ENCODE measurements at places on chromosomes 13 and 19.
A peak's percentile ranks its signal among the peaks of the same experiment; 100 is the strongest.

DNA sequence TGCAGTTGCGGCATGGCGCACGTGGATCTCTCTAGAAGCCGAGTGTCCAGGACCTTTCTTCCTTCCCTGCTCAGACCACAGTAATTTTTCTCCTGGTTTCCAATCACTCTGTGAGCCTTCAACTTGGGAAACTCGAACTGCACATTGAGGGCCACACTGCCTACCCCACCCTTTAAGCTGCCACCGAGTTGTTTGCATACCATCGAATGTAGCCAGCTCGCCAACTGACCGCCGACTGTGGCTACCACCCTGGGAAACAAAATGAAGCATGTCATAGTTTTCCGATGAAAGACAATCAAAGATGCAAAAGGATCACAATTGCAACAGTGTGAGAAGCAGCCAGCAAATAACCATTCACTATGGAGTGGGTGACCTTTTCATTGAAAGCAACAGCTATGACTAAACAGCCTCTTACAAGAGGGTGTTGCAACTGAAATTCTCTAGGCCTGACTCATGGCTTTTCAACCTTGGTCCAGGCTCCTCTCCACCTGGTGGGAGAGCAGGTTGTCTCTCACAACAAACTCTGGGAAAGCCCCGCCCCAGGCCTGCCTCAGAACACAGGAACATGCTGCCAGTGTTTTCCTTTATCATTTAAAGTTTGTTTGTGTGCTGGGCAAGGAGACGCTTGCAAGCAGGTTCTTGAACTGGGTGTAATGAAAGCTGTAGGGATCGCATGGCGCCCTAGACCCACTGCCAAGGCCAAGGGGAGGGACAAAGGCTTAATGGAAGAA lies 141.7 kb upstream of the SERP2 start:
- no peak for DNase-seq

DNA sequence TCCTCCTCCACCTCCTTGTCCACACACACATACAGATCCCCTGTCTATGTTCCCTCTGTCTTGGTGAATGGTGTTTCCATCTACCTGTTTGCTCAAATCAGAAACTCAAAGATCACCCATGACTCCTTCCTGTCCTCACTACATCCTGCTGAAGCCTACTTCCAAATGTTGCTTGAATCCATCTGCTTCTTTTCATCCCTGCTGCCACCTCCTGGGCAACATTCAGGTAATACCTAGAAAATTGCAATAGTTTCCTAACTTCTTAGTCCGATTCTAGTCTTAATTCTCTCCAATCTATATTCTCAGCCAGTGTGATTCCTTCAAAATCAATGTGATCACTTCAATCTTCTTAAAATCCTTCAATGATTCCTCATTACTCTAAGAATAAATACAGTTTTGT lies 155.5 kb upstream of the STARD13 start:
- DNase-seq, result peak; percentile 18

- no peak for DNase-seq
Measured at GRCh38 chr19:14565765-14566711, 5.8 kb downstream of the NDUFB7 start.

DNA sequence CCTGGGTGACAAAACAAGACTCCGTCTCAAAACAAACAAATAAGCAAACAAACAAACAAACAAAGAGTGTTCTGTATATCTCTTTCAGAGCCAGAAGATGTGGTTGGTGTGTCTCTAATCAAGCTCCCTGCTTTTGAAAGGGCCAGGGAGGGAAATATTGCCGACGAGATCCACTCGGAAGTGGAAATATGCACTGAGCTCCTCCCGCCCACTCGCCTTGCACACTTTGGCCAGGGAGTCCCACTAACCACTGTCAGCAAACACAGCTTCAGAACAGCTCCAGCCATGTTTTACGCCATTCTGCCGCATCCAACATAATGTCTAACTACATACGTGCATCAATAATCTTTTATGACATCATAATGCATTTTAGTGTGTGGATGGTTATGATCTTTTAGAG lies 155.5 kb upstream of the VSTM2B start:
- DNase-seq, result no peak

DNA sequence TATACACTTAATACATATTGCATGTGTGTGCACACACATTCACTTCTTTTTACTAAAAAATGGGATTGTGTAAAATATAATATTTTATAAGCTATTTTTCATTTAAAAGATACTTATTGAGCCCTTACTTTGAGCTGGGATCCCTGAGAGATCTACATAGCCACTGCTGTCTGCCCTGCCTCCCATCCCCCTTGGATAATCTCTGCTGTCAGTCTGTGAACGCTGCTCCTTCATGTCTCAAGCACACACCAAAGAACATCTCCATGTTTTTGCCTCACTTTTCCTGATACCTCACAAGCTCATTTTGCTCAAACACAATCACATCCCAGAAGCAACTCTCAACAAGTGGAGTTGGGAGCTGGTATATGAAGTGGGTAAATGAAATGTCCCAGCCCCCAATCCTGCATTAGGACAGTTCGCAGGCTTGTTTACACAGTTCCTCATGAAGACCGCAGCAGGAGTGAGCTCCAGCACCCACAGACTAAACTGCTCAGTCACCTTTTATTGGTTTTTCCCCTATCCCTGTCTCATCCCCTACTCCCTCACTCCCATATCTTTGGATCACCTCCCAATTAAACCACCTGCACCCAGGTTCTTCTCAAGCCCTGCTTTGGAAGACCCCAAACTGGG lies 108.3 kb upstream of the FRY start:
- DNase-seq, result no peak

GRCh38 chr19:49877879-49878743 lies 609 bp downstream of the TBC1D17 start:
- DNase-seq, result peak; percentile 99

DNA sequence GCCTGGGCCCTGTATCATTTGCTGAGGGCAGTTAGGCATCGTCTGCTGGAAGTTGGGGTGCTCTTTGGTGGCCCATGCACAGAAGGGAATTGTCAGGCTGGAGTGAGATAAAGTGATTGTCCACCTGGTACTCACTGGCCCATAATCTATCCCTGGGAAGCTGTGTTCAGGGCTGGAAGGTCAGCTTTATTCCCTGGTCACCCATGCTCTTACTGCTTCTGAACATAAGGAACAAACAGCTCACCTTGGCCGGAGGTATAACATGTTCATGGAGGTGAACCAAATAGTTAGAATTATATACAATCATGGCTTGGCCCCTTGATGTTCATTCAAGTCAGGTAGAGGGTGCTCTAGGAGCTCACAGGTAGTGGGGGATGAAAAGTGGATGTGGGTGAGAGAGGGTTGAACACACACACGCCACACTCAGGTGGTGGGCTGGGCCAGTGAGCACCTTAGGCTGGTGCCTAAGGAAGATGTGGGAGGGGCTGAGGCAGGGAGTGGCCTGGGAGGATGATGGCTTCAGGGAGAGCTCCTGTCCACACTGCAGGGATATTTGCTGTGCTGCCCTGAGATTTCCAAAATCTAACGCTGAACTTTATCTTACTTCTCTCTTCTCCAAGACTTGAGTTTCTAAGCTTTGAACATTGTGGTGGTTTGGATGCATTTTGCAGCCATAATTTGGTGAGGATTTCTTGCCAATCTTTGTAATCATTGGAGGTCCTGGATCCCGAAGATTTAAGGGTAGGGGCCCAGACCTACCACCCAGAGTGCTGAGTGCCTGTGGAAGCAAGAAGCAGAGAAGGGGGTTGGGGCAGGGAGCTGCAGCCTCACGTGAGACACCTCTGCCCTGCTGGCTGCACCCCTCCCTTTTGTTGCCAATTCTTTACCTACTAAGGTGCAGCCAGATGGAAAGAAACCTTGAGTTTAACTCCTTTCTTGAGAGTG lies 420.6 kb downstream of the ZNF536 start:
- no peak for DNase-seq

- DNase-seq, result no peak
Measured at GRCh38 chr13:59012731-59013130, 1151.0 kb downstream of the DIAPH3 start.

- peak; percentile 30 for DNase-seq
Measured at GRCh38 chr19:34475026-34475974, 6.3 kb upstream of the WTIP start.

GRCh38 chr13:59527500-59527899 lies 636.2 kb downstream of the DIAPH3 start:
- DNase-seq, result no peak

- no peak for DNase-seq
Measured at GRCh38 chr13:59458908-59459579, 704.7 kb downstream of the DIAPH3 start.

- DNase-seq, result no peak
Measured at GRCh38 chr13:95356916-95357315, 55.7 kb upstream of the ABCC4 start.

DNA sequence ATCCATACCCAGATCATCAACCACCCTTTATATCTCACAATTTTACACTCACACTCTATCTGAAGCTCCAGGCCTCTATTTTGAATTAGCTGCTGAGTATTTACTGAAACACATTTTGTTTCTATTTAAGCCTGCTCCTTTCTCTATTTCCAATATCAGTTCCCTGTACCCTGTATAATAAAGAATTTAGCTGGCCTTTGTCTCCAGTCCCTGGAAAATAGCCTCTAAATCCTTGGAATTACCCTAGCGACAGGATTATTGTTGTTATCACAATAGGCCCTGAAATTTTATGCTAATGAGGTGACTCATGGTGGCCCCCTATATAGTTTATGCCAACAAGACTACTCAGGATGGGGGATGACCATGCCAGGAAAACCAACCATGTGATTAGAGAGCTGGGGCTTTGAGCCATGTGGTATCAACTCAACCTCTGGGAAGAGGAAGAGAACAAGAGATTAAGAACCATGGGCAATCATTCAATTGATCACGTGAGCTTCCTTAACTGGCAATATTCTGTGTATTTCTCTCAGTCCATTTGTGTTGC lies 72.7 kb downstream of the KATNAL1 start:
- DNase-seq, result no peak

- DNase-seq, result peak; percentile 16
Measured at GRCh38 chr19:17488593-17489391, 18.5 kb downstream of the SLC27A1 start.

- DNase-seq, result no peak
Measured at GRCh38 chr19:2719232-2719735, 1.9 kb downstream of the DIRAS1 start.

DNA sequence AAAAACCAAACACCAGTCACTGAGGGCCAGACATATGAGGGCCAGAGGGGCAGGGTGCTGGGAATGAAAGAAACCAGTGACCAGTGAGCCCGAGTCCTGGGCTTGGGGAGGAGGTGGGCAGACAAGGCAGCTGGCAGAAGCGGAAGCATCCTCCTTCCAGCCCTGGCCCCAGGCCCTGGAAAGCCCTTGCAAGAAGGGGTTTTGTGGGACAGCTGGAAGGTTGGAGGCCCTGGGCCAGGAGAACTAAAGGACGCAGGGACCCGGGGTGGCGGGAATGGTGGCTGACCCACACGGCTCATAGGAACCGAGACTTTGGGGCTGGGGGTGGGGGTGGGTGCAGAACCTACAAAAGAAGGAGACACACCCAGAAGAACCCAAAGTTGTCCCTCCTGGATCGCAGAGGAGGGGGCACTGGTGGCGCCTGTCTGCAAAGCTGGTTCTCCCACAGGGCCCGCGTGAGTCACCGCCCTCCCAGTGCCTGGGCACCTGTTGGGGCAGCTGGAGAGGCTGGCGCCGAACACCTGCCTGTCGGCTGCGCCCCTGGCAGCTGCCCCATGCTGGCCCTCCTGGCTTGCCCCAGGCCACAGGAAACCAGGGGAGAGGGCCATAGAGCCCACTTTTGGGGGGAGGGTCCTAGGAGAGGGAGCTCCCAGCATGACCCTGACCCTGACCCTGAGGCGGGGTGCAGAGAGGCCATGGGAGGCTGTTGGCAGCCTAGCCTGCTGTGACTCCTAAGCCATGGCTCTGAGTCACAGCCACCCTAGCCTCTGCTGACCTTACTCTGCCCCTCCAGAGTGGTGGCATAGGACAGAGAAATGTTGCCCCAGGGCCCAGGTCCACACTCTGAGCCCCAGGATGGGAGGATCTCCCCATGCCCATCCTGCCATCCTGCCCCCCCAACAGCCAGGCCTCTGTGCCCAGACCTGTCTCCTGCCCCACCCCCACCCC lies 802 bp downstream of the DMPK start:
- DNase-seq, result no peak

DNA sequence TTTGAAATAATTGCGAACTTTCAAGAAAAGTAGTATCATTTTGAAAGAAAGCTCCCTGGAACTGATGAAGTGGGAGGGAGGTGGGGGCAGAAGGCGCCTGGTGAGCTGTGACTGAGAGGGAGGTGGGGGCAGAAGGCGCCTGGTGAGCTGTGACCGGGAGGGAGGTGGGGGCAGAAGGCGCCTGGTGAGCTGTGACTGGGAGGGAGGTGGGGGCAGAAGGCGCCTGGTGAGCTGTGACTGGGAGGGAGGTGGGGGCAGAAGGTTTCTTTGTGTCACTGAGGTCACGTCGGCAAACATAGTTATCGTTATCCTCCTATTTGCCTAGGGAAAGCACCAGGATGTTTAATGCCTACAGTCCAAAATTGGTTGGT lies 24.2 kb downstream of the C2CD4C start:
- no peak for DNase-seq

- DNase-seq, result no peak
Measured at GRCh38 chr13:30133996-30134395, 173.4 kb downstream of the KATNAL1 start.

GRCh38 chr13:81051873-81052272 lies 710.9 kb upstream of the SPRY2 start:
- DNase-seq, result peak; percentile 26

DNA sequence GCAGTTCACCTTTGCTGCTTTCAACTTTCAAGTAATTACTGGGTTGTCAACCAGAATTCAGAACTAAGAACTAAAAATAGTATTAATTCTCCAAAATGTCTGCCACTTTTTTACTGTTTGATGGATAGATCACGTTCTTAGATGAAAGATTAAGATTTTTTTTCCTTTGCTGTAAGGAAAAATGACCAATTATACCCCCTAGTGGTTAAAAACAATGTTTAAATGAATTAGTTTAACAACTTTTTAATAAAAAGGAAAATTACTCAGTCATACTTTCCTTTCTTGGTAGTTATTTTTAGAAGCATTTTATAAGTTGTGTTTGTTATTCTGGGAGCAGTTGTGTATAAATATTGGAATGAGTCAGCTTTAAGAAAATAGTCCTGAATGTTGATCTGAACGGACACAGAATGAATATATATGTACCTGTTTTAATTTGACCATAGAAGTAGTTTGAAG lies 4.6 kb downstream of the TM9SF2 start:
- DNase-seq, result peak; percentile 71

- DNase-seq, result no peak
Measured at GRCh38 chr13:99371956-99372355, 64.8 kb upstream of the GPR183 start.

- DNase-seq, result peak; percentile 80
Measured at GRCh38 chr19:49677231-49677900, at the start of gene PRMT1. Gene PRMT1, plus strand, starts transcription at chr19:49677271. Its CDS starts 10 bp downstream, at chr19:49677281.

- DNase-seq, result peak; percentile 7
Measured at GRCh38 chr13:45564133-45564776, 51.3 kb downstream of the ERICH6B start.

DNA sequence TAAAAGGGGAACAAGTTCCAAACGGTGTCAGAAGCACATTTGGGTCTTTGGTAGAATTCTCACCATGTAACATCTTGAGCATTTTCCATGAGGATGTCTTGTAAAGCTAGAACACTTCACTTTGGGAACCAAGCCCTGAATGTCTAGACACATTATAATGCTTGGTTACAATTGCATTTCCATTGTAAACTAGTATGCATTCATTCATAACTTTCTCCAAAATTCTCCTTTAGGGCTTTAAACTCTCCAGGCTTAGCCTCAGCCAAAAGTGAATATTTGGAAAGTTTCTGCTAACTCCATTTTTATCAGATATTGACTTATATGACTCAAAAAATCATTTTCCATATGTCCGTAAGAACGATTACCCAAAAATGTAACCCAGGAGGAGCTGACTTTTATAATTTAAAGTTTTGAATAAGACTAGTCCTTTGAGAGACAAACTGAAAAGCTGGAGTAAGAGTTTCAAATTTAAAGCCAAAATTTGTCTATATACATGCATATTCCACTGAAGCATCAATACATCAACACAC lies 1170.4 kb downstream of the EFNB2 start:
- DNase-seq, result no peak

All from OCI-M1 (cell line).